ENCODE measurements at places on chromosomes 4 and X.

DNA sequence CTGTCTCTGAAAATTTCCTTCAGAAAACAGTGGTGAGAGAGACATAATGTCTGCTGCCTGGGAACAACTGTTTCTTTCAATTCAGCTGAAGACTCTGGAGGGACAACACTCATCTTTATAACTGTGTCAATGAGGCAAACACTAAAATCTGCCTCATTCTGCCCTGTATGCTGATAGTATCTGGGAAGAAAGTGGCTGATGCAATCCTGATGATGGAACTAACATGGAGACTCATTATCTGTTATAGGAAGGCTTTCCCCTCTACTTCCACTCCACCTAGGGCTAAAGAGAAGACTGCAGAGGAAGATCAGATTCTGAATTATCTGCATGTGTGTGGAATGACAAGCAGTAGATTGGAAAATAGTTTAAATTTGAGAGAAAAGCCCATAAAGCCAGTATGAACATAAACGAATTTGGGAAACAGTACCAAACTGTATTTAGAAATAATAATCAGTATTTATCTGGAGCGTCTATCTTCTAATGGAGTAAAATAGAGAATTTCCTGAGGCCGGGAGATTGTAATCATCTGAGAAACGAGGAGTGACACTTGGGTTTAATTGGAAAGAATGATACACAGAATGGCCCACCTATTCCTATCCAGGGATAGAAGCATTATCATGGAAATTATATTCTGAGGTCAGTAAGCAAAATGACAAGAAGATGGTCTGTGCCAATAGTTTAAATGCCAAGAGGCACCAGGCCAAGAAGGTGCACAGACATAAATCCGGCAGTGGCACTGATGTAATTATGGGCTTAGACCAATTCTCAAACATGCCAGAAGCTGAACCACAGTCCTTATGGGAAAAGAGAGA lies 85.4 kb downstream of the SHISA3 start:
- DNase-seq: no peak

- no peak for DNase-seq
Measured at GRCh38 chrX:12142661-12143060, 4.4 kb downstream of the FRMPD4 start.

DNA sequence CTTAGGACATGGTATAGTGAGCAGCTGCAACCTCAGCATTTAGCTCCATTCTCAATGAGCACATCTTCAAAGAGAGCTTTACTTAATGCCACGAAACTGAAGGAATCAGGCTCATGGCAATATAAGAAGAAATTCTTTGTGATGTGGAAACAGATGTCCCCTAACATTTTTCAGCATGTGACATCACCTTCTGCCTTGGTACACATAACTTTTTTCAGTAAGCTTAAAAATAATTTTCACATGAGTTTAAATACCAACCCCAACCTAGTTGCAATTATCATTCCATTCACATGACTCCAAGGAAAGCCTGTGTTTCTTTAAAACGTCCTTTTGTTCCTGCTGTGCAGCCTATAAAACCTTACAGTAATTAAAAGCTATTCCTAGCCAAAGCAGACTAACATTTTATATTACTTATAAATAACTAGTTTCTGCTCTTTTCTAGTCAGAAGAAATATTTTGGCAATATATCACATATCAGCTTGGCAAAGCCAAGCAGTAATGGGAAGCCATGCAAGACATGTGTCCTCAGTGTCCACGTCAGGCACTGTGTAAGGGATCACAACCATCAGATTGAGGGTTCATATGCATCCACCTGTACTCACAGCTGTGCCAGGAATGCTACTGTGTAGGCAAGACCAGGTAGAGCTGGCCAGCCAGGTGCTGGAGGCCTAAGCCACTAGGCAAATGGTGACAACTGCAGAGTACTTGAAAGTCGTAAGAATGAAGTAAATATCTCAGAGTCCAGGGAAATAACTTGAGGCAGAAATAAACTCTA lies 466.6 kb downstream of the INPP4B start:
- DNase-seq: no peak

GRCh38 chr4:69058410-69059059 lies 37.7 kb upstream of the UGT2B7 start:
- DNase-seq: no peak

- DNase-seq: no peak
Measured at GRCh38 chr4:47862297-47862696, 24.4 kb upstream of the CORIN start.

Data from adrenal gland (tissue), 19 donors.